ENCODE measurements at places on chromosomes 3 and 15.
A peak's percentile ranks its signal among the peaks of the same experiment; 100 is the strongest.

GRCh38 chr15:72532991-72533601 is 59.0 kb downstream of the ARIH1 start:
- DNase-seq: no peak

GRCh38 chr3:34264337-34265041 is 466.1 kb downstream of the PDCD6IP start:
- no peak for DNase-seq

DNA sequence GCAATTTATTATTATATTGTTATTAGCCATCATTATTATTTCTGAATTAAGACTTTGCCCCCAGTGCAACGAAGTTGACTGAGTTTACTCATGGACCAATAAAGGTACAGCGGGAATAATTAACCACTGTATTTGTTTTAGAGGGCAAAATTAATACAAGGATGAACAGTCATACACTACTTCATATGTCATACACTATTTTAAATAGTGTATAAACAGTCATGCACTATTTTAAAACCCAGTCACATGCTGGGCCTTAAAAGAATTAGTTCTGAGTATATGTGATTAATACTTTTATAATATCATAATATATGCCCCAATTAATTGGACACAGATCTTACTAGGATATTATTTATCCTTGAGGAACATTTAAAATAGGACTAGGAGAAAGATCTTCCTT is 125.3 kb upstream of the NANOGP8 start:
- DNase-seq: no peak

DNA sequence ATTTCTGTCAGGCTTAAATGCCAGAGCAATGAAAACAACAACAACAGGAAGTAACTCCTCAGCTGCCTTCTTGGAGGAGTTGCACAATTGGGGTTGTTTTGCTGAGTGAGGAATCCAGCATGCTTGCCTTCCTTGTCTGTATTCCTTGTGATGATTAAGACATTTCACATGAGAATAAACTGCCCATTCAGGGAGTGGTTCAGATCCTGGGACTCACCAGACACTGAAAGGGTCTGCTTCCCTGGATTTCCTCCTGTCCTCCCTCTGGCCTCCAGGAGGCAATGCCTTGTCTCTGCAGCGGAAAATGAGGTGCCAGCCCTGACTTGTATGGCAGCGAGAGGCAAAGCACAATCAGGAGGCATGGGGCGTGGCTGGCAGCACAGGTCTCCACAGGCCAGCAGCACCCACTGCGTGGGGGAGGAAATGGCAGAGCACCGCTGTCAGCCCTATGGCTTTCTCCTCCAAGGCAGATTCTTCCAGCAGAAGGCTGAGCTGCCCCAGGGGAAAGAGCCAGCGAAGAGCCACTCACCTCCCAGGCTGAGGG is 41.5 kb downstream of the RBP2 start:
- DNase-seq: no peak

- no peak for DNase-seq
These were observed 454.7 kb downstream of the DIPK2A start for GRCh38 chr3:144426366-144426765.

DNA sequence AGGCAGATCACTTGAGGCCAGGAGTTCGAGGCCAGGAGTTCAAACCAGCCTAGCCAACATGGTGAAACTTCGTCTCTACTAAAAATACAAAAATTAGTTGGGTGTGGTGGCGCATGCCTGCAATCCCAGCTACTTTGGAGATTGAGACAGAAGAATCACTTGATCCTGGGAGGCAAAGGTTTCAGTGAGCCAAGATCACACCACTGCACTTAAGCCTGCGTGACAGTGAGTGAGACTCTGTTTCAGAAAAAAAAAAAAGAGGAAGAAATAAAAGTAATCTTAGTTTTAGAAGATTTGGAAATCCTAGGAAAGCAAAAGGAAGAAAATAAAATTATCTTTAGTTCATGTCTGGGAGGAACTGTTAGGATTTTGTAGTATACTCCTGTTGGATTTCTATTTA is 77.2 kb downstream of the IL12A start:
- DNase-seq: no peak

DNA sequence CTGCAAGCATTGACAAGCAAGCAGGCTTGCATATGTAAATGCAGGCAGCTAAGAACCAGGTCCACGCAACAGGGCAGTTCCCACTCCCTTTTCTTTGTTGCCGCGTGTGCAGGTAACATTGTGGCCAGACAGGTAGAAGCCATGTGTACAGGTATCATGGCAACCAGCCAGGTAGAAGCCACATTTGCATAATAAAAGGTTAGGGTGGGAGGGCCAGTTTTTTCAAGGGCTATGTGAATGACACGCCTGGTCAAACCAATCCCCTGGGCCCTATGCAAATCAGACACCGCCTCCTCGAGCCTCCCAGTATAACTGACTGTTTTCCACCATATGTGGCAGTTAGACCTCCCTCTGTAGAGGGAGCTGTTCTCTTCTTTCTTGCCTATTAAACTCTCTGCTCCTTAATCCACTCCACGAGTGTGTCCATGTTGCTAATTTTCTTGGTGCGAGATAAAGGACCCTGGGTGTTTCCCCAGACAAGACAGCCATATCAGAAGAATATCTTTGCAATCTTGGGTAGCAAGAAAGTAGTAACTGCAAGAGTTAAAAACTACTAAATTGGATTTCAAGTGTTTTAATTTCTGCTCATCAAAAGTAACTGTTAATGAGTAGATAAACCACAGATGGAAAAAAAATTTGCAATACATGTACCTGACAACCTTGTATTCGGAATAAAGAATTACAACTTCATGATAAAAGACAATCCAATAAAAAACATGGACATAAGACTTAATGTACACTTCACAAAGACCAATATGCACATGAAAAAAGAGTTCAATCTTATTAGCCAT is 21.8 kb downstream of the PCOLCE2 start:
- peak; percentile 18 for DNase-seq

DNA sequence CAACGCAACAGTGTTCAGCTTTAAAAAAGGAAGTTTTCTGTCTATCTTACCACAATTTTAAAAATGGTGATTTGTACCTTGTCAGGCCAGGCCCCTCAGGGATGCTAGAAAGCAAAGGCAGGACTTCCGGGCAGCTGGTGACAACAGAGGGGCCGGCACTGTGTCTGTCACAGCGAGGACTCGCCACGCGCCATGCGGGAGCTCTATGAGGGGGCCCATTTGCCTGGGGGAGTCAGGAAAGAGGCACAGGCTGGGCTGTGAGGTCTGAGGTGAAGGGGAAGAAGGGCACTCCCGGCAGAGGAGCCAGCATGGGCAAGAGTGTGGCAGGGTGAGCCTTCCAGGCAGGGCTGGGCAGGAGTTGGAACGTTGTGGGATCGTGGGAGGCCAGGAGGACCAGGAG is 7.0 kb downstream of the IQSEC1 start:
- DNase-seq: no peak

GRCh38 chr3:107978131-107979055 is 112.4 kb downstream of the CD47 start:
- no peak for DNase-seq

GRCh38 chr3:70870576-70870975 is 558.1 kb upstream of the MDFIC2 start:
- DNase-seq: no peak

DNA sequence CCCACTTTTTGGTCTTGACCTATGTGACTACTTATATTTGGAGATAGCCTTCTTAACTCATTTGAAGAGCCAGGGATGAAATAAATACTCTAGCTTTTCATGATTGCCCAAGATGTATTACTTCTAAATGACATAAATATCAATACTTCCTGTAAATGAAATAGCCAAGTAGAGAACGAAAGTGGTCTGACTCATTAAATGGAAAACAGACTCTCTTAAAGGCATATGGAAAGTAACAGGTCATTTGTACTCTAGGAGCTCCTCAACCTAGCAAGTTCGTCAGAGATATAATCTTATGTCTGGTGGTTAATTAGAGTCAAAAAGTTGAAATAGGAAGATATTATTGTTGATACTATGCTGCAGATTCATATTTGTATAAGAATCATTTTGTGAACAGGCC is 1105.4 kb downstream of the TUSC7 start:
- DNase-seq: peak; percentile 1

- DNase-seq: no peak
These were observed 470.1 kb upstream of the THBS1 start for GRCh38 chr15:39110746-39111145.

DNA sequence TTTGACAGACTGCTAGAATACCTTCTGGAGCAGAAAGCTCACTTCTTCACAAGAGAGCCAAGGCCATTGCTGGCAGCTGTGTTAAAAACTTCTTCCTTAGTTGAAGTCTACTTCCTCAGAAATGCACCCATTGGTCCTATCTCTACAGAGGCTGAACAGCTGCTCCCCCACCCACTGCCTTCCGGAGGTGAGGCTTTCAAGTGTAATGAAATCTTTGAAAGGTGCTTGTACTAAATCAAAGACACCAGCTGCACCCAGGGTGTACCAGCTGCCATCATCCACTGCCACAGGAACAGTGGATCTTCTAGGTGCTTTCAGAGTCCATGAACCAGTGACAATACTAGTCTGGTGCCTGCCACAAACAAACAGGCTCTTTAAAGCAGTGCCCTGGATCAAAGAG is 26.4 kb upstream of the HERC1 start:
- DNase-seq: no peak

DNA sequence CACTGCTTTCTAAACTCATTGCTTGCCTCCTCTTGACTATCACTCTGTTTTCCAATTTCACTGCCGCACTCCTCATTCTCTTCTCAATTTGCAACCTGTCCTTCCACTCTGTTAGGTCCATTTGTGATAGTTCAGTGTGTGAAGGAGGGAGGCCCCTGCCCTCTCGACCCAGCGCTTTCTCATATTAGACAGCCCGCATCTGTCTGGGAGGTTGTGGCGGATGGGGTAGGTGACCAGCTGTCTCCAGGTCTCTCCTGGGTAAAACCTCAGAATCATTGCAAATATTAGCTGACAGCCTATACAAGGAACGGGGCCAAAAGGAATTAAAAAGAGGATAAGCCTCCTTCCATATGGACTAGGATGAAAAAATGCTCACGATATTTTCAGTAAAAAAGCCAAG is 358.3 kb downstream of the SHQ1 start:
- DNase-seq: no peak

GRCh38 chr15:75929799-75930565 is 26.3 kb downstream of the FBXO22 start:
- DNase-seq: no peak

DNA sequence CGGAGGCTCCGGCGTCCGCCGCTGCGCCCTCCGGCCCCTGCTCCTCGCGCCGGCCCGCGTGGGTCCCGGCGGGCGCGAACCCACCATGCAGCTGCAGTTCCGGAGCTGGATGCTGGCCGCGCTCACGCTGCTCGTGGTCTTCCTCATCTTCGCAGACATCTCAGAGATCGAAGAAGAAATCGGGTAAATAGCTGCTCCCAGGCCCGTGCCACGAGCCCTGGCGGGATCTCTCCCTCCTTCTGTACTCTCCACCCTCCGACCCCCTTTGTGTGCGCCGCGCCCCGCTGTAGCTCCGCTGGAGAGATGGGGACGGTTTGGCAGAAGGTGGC is 263 bp downstream of the ST8SIA2 start:
- no peak for DNase-seq

GRCh38 chr15:23588268-23588667 is 22.8 kb downstream of the MKRN3 start:
- no peak for DNase-seq

DNA sequence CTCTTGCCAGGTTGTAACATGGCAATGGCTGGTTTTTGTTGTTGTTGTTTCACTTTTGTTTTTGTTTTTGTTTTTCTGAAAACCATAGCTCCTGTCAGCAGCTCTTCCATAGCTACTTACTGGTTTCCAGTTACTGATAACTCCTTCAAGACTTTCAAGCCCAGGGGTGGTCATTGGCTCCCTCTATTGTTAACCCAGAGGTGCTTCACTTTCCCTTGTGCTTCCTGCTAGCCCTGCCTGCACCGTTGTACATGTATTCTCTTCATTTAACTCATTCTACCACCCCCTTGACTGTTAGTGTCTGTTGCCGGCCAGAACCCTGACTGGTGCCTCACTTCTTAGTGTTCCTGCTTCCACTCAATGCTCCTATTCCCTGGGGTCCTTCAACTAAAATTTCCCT is 4.2 kb upstream of the TRAT1 start:
- DNase-seq: peak; percentile 76

- no peak for DNase-seq
These were observed 15.9 kb upstream of the GREM1 start for GRCh38 chr15:32701863-32702262.

DNA sequence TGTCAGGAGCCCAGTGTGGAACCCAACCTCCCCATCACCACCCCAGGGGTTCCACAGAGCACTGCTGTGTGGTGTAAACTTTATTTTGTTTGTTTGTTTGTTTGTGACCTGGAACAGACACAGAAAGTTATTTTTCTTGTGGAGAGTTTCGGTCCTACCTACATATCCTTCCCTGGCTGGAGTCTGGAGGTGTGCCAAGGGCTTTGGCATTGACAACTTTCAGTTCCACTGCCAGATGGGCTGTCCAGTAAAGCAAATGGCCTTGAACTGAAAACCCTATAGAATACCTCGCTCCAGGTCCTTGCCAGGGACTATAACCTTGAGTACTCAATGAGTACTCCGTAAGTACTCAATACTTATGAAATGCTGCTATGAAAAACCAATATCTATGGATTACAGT is 103.5 kb downstream of the MITF start:
- DNase-seq: no peak

DNA sequence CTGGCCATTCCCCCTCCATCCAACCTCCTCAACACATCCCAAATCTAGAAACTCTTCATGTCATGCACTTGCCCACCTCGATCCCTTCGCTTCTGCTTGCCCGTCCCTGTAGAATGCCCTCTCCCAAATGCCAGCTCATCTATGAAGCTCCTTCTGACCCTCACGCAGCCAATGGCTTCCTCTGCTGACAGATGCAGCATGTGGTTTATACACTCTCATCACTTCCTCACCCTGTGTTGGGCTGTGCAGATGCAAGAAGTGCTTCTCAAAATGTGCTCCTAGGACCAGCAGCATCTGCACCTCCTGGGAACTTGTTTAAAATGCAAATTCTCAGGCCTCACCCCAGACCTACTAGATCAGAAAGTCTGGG is 51.7 kb downstream of the SEMA5B start:
- DNase-seq: no peak

DNA sequence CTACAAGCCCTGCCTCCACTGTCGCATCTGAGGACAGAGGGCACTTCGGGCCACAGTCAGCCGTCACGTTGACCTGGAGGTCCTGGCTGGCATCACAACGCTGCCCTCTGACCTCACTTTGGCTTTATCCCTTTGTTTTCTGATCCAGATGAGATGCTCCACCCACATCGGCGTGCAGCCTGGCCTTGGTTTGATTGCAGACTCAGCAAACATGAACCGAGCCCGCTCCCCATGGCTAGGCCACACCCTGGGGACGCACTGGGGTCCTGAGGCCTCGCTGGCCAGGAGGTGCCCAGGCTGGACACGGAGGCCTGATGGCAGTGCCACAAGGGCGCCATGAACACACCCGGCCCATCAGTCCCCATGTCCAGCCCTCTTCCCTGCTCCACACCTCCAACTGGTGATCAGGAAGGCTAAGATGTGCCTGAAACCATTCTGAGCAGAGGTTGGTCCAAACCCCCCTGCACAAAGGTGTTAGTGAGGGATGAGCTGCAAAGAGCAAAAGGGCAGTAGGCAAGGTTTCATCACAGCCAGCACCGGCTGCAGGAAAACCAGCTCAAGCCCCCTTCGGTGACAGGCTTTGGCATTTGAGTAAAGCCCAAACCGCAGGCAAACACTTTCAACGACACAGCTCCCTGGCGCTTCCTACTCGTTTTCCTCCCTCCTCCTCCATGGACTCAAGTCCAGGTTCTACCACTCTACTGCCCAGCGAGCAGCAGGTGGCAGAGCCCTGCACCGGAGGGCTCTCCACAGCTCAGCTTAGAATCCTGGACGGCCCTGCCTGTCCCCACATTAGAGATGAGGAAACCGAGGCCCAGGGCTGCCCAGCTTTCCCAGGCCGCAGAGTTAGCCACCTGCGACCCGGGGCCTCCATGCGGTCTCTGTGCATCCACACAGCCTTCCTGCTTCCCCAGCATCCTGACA is 165.8 kb downstream of the NUP210 start:
- no peak for DNase-seq

All from RKO (cell line).